CD4-positive, alpha-beta T cell treated with Interleukin-6 for 4 hours (primary cell): ENCODE measurements at places on chromosomes 5 and 9.
A peak's percentile ranks its signal among the peaks of the same experiment; 100 is the strongest.

DNA sequence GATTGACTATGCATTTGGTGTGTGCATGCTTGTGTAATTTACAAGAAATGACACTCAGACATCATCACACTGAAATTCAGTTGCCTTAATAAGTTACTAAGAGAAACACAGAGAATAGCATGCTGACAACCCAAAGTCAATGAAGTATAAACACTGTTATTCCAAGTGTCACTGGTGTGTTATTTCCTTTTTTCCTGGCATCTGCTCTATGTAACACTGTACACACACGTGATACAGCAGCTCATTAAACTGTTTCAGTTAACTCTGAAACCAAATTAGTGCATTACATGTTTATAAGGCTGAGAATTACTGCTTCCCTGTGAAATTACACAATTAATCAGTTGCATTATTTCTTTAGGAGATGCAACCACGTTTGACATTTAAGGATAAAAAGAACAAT, 252.7 kb downstream of the EFNA5 start:
- DNase-seq = no peak

- no peak for DNase-seq
Measured at GRCh38 chr5:10485142-10485795, 43.6 kb downstream of the ROPN1L start.

GRCh38 chr5:67636091-67636490, 439.5 kb upstream of the CD180 start:
- DNase-seq = no peak

GRCh38 chr5:54317511-54318260, 7.3 kb upstream of the ARL15 start:
- DNase-seq = no peak

DNA sequence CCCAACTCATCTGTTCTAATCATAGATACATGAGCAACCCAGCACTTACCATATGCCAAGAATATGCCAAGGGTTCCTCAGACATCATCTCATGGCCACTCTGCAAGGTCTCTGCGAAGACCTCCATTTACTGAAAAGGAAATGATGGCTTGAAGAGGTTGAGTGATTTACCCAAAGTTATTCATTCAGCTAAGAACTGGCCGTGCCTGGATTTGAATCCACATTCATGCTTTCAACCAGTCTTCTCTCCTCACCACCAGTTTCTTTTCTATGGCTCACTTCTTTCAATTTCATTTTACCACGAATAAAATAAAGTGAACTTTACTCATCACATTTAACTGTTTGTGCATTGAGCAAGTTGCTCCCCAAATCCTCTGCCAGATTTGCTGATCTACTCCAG, 27.2 kb upstream of the FOXI1 start:
- no peak for DNase-seq

DNA sequence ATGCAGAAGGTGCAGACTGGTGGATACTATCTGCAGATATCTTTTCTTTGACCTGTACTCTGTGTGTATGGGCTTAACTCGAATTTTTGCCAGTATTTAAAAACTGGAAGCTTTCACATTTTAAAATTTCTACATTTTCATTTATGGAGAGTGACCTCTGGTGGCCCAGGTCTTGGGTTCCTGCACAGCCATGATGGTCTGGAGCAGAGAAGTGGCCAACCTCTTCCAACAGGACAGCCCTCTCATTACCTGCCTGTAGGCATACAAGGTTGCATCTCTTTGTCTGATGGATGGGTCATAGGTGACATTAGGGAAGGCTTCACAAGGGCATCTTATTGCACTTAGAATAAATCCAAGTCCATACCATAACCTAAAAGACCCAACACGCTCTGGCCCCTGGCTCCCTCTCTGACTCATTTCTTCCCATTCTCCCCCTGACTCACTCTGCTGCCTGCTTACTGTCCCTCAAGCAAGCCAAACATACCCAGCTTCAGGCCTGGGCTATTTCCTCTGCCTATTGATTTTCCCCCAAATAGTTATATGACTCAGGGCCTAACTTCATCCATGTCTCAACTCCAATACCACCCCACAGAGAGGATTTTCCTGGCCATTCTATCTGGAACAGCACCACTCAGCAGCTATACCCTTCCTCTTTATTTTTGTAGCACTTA, 113.3 kb upstream of the SLC1A3 start:
- no peak for DNase-seq

DNA sequence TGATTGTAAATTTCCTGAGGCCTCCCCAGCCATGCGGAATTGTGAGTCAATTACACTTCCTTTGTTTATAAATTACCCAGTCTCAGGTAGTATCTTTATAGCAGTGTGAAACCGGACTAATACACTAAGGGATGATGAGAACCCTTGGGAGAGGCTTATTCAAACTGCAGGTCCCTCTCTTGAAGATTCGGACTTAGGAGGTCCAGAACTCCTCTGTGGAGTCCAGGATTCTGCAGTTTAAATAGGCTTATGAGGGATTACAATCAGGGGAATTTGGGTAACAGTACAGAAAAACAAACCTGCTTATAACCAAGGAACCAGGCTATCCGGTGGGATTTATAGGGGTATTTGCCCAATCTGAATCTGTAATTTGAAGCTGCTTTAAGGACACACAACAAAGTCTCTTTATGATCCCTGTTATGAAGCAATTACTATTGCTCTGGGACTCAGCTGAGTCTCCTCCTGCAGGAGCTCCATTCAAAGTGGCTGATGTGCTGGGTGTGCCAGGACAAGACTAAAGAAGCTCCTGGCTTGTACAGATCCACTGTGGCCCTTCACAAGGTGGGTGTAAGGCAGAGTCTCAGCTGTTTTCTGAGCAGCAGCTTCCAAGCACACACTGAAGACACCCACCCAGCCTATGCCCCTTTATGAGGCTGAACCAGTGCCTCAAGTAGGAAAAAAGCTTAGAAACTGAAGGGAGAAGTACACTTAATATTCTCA, 41.8 kb upstream of the LHFPL2 start:
- DNase-seq = no peak

GRCh38 chr5:57215629-57216195, 41.9 kb downstream of the GPBP1 start:
- DNase-seq = no peak

DNA sequence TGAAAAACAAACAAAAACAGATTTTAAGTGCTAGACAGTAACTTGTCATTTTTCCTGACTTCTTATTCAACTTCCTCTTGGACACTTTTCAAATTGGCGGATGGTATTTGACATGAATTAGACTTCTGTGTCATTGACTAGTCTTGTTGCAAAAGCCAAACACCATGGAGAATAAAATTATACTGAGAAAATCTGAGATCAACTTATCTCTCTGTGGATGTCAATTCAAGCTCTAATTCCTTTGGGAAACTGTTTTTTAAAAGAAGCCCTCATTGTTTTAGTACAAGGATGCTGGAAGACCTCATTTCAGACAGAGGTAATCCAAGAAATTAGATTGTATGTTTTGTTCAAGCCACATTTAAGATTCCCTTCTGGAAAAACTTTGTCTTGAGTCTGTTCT, 831.0 kb downstream of the SEMA5A start:
- DNase-seq = no peak

GRCh38 chr5:175393897-175394296, 50.1 kb downstream of the DRD1 start:
- DNase-seq = no peak

DNA sequence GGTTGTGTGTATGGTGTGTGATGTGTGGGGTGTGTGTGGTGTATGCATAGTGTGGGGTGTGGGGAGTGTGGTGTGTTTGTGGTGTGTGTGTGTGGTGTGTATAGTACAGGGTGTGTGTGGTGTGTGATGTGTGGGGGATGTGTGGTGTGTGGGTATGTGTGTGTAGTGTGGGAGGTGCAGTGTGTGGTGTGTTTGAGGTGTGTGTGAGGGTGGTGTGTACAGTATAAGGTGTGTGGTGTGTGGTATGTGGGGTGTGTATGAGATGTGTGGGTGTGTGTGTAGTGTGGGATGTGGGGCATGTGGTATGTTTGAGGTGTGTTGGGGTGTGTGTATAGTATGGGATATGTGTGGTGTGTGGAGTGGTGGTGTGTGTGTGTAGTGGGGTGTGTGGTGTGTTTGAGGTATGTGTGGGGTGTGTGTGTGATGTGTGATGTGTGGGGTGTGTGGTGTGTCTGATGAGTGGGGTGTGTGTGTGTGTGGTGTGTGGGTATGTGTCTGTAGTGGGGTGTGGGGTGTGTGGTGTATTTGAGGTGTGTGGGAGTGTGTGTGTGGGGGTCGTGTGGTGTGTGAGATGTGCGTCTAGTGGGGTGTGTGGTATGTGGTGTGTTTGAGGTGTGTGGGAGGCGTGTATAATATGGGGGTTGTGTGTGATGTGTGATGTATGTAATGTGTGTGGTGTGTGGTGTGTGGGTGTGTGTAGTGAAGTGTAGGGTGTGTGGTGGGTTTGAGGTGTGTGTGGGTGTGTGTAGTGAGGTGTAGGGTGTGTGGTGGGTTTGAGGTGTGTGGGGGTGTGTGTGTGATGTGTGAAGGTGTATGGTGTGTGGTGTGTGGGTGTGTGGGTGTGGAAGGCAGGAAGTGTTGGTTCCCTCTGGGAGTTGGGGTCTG, 8.6 kb downstream of the ECSCR start:
- DNase-seq = peak; percentile 37

- no peak for DNase-seq
Measured at GRCh38 chr9:100485196-100485595, 12.2 kb downstream of the TMEFF1 start.

- no peak for DNase-seq
Measured at GRCh38 chr5:32618962-32619361, 33.6 kb downstream of the SUB1 start.

GRCh38 chr9:93468763-93469456, 15.5 kb upstream of the FAM120AOS start:
- no peak for DNase-seq

- no peak for DNase-seq
Measured at GRCh38 chr5:43227655-43228054, 35.6 kb downstream of the NIM1K start.

DNA sequence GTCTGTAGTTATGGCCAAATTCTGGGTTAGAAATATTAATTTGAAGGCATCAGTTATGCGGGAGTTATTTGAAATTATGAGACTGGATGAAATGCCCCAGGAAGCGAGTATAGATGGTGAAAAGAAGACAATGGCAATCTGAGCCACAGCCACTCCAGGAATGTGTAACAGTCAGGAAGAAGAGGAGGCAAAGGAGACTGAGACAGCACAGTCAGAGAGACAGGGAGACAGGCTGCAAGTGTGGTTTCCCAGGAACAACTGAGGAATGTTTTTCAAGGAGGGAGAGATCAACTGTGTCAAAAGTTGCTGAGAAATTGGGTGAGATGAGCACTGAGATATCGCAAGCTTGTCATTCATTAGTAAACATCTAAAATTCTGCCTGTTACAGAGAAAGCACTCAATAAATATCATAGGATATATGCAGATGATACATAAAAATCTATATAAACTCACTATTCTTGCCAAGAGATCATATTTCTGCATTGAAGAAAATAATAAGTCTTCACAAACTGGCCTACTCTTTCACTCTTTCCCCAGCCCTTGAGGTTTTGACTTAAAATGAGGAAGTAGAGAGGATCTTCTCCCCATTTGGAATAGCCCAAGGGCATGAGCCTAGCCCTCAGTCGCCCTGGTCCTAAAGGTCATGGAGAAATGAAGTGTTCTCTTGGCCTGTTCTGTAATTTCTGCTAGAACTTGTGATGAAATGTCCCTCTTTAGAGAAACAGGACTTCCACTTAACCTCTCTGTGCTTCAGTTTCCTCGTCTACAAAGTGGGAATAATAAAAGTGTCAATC, 48.5 kb upstream of the RLN1 start:
- no peak for DNase-seq

DNA sequence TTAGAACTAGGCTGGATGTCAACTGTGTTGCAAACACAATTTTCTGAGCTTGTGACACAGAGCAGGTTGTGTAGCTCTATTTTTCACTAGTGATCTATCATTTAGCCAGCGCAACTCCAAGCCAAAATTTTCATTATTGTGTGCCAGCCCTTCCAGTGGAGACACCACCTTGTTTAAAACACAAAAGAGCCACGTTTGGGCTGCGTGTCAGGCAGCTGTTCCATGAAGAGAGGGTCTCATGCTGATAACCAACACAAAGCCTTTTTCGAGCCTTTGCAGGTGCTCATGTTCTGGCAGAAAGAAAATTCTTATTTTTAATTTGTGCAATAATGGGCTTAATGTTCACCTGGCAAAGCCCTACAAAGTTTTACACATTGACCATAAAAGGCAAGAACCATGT, 237.6 kb upstream of the RGMB start:
- no peak for DNase-seq

GRCh38 chr9:100890321-100890720, 138.2 kb upstream of the PLPPR1 start:
- no peak for DNase-seq

DNA sequence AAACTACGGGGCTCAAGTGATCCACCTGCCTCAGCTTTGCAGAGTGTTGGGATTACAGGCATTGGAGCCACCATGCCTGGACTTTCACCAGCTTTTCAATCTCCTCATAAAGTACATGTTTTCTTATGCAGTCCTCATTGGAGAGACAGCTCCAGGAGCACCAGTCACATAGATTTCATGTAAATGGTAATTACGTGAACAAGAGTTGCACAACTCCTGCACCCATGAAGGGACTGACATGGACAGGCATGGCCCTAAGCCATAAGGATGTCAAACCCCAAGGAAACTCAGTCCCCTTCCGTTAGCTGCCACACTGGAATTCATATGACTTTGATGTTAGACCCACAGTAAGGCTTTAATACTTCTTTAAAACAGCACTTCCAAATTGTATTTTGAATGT, 7.6 kb upstream of the ADGRV1 start:
- no peak for DNase-seq

DNA sequence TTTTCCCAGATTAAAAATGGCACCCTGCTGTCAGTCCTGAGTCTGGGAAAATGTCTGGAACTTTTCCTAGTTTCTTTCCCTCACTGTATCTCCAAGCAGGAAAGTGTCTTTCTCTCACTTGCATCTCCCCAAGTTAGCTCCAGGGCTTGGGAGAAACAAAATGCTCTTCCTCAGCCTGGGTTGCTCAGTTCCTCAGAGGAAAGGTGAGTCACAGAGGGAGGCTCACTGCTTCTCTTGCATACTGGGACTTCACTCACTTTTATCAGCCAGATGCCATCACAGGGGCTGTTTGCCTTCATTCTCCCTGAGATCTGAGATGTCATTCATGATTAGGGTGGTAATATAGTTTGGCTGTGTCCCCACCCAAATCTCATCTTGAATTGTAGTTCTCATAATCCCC, 519.9 kb downstream of the SEMA5A start:
- DNase-seq = no peak

DNA sequence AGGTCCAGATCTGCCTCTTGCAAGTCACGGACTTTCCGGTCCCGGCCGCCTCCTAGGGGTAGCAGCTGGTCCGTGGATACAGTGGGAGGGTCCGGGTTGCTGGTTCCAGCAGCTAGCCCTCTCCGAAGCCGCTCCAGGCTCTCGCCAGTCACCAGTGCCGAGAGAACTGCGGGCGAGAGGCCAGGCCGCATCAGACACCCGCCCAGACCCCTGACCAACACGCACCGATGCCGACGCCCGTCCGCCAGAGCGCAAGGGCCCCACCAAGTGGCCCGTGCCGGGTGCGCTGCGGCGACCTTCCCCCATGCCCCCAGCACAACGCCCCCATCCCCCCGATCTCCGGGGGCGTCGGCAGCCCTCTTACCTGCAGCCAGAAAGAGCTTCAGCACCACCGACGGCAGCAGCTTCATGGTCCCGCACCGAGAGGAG, 470 bp downstream of the HBEGF start:
- no peak for DNase-seq

- no peak for DNase-seq
Measured at GRCh38 chr5:22465177-22465576, 388.0 kb downstream of the CDH12 start.
